ENCODE measurements at places on chromosomes 2 and 18. TPM values are rescaled to one million over a fixed set of nuclear protein-coding genes. Genes with fewer than 3 reads are reported as not detected.

ST3GAL5 gene
- 72.4 TPM for total RNA-seq

DNA sequence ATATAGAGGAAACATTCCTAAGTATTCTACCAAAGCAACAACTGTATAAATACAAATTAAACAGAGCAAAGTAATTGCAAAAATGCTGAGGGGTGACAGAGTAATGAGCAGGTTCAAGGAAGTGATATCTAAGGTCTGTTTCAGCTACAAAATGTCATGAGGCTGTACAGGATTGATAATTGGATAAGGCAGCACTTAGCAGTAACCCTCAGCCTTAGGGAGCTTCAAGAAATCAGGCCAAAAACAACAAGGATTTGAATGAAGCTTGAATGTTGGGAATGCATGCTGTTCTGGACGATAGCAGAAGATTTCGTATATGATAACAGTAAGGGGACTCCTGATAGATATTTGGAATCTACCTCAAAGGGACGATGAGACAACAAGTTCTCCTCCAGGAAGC is 142.0 kb upstream of the MMADHC start:
- no peaks in the 10 kb centered on the region for H3K27me3 ChIP-seq
- DNase-seq: no peak
- no peaks in the 10 kb centered on the region for H3K36me3 ChIP-seq
- H3K4me3 ChIP-seq: no peak overlapping the region

- H3K4me3 ChIP-seq: no peak overlapping the region
- no peak overlapping the region for H3K27ac ChIP-seq
- no peaks in the 10 kb centered on the region for H3K27me3 ChIP-seq
- no peak for DNase-seq
- peaks cover 17% of the 10 kb centered on the region for H3K4me1 ChIP-seq
- peaks cover 39% of the 10 kb centered on the region for H3K36me3 ChIP-seq
These were observed 2.8 kb downstream of the WDR54 start for GRCh38 chr2:74424139-74424992.

- H3K4me1 ChIP-seq: no peaks in the 10 kb centered on the region
- no peak overlapping the region for H3K4me3 ChIP-seq
- no peaks in the 10 kb centered on the region for H3K27me3 ChIP-seq
- no peak overlapping the region for H3K27ac ChIP-seq
These were observed 80.5 kb downstream of the RDH14 start for GRCh38 chr2:18479947-18480369.

GRCh38 chr2:45533771-45534170 is 77.3 kb downstream of the SRBD1 start:
- no peaks in the 10 kb centered on the region for H3K27me3 ChIP-seq
- H3K27ac ChIP-seq: no peak overlapping the region
- DNase-seq: no peak
- H3K36me3 ChIP-seq: no peaks in the 10 kb centered on the region

DNA sequence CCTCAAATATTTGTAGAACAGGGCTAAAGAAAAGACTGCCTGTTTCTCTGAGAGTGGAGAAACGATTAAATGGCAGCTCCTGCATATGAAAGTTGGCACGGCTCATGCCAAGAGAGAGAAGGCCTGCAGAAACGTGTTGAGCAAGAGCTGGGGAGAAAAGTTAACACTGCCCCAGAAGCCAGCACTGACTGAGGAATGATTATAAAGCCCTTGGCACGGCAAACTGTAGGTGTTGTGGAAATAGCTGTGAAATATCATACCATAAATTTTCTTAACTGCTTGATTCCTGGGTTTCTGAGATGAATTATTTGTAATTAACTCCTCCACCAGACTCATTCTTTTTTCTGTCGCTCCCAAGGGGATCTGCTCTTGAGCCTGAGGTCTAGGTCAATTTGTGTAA is 4.3 kb downstream of the FRZB start:
- DNase-seq: no peak
- H3K4me3 ChIP-seq: no peak overlapping the region
- H3K4me1 ChIP-seq: peaks cover 12% of the 10 kb centered on the region
- H3K27ac ChIP-seq: no peak overlapping the region
- no peaks in the 10 kb centered on the region for H3K36me3 ChIP-seq

- no peak overlapping the region for H3K4me3 ChIP-seq
- no peak for DNase-seq
- H3K27ac ChIP-seq: no peak overlapping the region
- H3K27me3 ChIP-seq: no peaks in the 10 kb centered on the region
These were observed 97.4 kb downstream of the MEP1B start for GRCh38 chr18:32287249-32287648.

Measured in lower lobe of right lung (tissue), 2 donors.